ENCODE measurements at places on chromosomes 12 and 14.

- DNase-seq: no peak
These were observed 14.0 kb upstream of the MAP1LC3B2 start for GRCh38 chr12:116545144-116545543.

DNA sequence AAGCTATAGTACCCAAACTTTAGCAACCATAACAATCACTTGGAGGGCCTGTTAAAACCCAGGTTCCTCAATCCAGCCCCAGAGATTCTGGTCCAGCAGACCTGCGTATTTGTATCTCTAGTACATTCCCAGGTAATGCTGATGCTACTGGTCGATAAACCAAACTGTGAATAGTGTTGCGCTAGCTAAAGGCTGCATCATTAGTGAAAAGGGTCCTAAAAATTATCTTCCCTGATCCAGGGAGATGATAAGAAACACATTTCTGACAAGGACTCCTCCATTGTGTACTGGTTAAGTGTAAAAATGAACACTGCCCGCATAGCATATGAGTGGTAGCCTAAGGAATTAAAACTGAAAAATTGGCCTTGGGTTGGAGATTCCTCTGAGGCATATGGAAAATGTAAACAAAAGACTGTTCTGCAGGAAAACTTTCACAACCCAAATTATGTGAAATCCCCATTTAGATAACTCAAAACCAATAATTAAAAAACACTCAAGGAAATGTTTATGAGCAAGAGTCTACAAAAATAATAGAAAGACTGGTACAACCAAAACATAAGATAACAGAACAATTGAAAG lies 322.7 kb downstream of the CEP128 start:
- no peak for DNase-seq

DNA sequence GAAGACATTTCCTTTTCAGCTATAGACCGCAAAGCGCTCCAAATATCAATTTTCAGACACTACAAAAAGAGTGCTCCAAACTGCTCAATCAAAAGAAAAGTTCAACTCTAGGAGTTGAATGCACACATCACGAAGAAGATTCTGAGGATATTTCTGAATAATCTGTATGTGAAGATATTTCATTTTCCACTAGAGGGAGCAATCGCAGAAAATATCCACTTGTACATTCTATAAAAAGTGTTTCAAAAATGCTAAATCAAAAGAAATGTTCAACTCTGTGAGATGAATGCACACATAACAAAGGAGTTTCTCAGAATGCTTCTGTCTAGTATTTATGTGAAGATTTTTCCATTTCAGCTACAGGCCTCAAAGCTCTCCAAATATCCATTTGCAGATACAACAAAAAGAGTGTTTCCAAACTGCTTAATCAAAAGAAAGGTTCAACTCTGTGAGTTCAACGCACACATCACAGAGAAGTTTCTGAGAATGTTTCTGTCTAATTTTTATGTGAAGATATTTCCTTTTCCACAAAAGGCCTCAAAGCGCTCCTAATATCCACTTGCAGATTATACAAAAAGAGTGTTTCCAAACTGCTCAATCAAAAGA lies 643.8 kb upstream of the ALG10B start:
- DNase-seq: no peak

DNA sequence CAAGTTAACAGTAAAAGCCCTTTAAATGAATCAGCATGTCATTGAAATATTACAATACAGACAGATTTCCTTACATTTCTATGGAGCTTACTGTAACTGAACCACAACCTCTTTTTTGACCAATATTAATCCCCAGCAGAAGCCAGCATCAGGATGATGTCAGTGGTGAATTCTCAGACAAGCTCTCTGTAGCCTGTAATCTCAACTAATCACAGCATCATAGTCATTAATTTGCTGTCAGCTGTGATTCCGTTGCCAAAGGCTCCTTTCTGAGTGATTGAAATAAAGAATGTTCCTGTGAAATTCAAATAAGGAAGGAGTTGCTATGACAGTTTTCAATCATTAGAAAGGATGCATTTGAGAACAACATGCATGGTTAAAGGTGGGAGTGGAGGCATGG lies 323.1 kb downstream of the PDZRN4 start:
- no peak for DNase-seq

DNA sequence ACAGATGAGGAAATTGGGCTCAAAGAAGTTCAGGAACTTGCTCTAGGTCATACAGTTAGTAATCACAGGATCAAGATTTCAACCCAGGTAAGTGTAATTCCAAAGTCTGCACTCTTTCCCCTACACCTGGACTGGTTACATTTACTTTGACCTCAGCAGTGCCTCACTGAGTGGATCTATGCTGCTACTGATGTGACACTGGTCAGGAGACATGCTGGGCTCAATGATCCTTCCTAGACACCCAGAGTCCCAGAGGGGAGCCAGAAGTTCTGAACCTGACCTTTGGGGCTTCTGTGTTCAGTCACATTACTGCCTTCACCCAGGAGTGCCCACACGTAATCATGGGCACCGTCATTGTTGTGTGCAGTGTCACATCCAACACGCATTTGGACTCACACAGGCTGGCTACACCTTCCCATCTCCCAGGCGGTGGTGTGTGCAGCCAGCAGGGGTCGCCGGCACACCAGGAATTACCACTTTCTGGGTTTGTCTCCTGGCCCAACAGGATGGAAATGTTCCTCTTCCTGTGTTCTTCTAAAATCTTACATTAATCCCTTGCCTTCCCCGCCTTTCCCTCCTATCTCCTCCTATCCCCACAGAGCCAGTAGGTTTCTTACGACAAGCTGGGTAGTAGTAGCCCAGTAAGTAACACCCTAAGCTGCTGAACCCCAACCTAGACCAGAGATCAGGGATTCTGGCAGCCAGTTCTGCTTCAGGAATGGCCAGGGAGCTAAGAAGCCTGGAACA lies 25.6 kb downstream of the CALCOCO1 start:
- DNase-seq: peak; percentile 91

DNA sequence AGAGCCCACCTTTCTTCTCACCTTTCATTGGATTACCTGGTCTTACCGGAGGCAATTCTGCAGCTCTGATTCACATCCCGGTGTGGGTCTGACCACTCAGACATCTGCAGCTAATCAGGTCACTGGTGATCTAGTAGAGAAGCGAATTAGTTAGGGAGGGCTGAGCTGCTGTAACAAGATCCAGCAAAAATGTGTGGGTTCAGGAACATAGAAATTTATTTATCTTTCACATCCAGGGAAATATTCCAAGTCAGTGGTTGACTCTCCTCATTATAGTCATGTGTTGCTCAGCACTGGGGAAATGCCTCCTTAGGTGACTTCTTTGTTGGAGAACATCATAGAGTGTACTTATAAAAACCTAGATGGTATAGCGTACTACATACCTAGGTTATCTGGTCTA lies 218.7 kb upstream of the PELI2 start:
- no peak for DNase-seq

GRCh38 chr14:76754586-76754985 lies 6.7 kb upstream of the VASH1 start:
- no peak for DNase-seq

DNA sequence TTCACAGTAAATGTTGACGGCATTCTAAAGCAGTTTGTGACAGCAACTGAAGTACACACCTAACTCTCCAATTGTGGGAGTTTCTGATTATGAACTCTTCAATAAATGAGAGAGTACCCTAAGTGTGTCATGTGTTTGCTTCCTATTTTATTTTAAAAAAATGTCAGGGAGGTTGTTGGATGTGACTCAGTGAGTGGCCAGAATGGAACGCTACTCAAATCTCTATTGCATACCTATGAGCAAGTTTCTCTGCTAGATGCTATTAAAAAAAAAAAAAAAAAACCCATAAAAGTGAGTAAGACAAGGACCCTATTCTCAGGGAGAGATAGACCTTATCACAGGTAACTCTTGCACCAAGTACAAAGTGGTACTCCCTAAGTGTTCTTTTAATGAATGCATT lies 256.6 kb downstream of the BTG1 start:
- no peak for DNase-seq

GRCh38 chr12:65536876-65537681 lies 258.6 kb downstream of the MSRB3 start:
- DNase-seq: no peak

DNA sequence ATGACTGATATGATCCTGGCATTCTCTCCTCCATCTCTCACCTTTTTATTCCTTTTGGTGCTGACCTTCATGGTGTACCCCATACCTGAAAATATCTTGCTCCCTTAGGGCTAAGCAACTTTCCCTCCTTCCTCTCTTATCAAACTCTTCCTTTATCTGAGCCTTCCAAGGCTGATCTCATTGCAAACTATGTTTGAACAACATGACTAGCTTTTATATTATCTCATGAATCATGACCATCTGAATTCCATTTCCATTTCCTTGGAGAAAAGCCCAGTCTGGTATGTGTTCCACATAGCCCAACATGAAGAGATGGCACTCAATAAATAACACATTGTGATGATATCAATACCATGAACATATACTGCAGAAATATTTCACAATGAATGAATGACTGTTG lies 111.6 kb downstream of the TSPAN8 start:
- DNase-seq: no peak

- no peak for DNase-seq
These were observed 104.3 kb upstream of the PPFIA2 start for GRCh38 chr12:81863406-81863805.

DNA sequence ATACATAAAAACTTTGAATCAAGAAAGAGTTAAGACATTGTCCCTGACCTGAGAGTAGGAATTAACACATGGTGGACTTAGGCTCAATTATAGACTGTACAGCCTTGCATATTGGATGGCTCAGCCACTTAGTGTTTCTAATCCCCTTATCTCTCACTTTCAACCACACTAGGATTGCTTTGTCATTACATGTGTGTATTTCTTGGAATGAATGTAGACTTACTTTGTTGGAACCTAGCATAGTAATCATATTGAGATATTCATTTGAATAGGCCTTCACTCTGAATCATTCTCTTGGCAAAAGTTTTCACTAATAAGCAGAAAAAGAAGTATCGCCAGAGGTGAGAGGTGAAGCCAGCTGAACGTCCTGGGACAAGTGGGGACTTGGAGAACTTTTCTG lies 1973.9 kb upstream of the FLRT2 start:
- no peak for DNase-seq

DNA sequence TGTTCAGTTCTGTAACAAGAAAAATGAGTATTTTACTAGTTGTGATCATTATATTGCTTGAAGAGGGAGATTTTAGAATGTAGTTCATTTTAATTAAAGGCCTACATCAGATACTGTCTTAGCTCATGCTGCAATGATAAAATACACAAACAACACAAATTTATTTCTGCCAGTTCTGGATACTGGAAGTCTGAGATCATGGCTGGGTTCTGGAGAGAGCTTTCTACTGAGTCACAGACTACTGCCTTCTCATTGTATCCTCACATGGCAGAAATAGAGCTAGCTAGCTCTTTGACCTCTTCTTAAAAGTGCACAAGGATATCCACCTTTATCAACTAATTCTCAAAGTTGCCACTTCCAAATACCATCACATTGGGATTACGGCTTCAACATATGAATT lies 53.8 kb downstream of the MIS18BP1 start:
- DNase-seq: no peak

DNA sequence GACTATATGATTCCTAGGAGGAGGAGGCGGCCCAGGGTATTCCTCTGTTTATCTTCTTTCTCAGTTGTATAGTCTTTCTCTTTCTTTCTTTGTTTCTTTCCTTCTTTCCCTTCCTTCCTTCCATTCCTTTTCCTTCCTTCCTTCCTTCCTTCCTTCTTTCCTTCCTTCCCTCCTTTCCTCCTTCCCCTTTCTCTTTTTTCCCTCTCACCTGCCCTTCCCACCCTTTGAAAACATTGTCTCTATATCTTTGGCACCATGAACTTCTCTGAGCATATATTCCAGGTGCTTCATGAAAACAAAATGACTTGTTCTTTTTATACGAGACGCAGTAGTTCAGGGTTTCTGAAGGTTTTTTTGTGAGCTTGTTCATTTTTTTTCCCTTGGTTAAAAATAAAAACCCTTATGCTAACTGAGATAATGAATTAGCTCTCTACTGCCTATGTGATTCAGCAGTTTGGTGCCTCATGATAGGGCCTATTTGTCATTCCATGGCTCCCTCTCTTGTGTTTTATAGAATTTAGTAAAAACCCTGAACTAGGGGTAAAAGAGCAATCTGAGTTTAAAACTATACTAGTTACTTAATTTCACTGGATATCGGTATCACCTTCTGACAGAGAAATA lies 3.2 kb upstream of the TESPA1 start:
- no peak for DNase-seq

GRCh38 chr14:74606727-74607126 lies 5.3 kb downstream of the LTBP2 start:
- no peak for DNase-seq

DNA sequence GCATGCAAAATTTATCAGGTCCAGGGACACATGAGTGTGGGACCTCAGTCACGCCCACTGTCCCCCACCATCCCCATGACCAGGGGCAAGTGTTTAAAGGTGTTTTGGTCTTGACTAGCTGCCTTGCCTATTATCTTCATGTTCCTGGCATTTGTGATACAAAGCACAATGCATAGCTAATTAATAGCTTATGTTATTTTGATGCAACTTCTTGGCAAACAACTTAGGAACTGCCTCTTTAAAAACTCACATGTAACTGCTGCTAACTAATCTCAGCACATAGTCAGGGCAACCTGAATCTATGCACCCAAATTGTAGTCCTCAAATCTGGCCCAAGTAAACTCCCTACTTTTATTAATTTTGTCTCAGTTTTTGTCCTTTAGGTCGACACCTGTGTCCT lies 7.4 kb upstream of the OR6J1 start:
- no peak for DNase-seq

- DNase-seq: no peak
These were observed 5.3 kb downstream of the ARHGEF25 start for GRCh38 chr12:57616383-57617101.

- DNase-seq: no peak
These were observed 290.3 kb downstream of the PAWR start for GRCh38 chr12:79400481-79400880.

DNA sequence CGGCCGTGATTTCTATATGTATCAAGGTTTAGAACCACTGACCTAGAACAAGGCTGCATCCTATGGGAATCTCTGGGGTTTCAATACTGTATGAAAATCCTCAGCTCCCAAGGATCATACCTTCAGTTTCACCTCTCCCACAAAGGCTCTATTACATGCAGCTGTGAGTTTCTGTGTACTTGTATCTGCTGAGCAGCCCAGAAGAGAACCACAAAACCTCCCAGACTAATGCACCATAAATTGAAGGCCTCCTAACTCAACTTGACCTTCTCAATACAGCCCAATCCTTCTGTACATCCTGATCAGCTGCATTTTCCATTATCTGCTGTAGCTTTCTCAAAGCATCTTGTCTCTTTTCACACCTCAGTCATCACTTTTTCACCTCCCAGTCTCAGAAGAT lies 5.4 kb upstream of the KCNH5 start:
- DNase-seq: no peak

DNA sequence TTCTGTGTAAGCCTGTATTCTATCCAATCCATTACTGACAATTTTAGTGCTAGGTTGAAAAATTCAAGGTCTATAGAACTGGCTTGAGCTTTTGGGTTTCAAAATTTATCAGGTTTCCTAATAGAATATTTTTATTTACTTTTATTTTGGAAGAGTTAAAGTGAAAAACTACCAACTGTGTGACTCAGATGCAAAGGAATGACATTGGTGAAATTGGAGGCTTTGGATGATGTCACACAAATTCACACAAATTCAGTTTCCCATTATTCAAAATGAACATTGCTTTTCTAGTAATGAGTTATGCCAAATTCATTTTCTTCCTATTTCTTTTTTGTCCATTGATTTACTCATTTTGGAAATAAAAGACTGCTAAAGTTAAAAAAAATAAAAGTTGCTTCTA lies 186.9 kb downstream of the ALX1 start:
- no peak for DNase-seq

Data from H1 (cell line).